DMS 273 treated with DMSO at 0.1 percent for 48 hours (cell line): ENCODE measurements at places on chromosomes 16 and 17.

- DNase-seq: no peak
Observed at GRCh38 chr17:35981908-35982330, 622 bp upstream of the CCL16 start.

DNA sequence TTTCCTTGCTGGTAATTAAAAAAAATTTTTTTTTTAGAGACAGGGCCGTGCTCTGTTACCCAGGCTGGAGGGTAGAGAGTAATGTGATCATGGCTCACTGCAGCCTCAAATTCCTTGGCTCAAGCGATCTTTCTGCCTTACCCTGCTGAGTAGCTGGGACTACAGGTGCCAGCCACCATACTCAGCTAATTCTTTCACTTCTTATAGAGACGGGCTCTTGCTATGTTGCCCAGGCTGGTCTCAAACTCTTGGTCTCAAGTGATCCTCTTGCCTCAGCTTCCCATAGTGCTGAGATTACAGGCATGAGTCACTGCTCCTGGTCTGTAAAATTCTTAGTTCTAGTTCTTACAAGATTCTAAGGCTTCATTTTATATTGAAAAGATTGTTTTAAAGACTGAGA, 11.1 kb downstream of the SMIM36 start:
- DNase-seq: no peak

- no peak for DNase-seq
Observed at GRCh38 chr17:71505200-71505599, 615.6 kb upstream of the SOX9 start.

- DNase-seq: no peak
Observed at GRCh38 chr17:633641-634101, 81.0 kb downstream of the VPS53 start.

DNA sequence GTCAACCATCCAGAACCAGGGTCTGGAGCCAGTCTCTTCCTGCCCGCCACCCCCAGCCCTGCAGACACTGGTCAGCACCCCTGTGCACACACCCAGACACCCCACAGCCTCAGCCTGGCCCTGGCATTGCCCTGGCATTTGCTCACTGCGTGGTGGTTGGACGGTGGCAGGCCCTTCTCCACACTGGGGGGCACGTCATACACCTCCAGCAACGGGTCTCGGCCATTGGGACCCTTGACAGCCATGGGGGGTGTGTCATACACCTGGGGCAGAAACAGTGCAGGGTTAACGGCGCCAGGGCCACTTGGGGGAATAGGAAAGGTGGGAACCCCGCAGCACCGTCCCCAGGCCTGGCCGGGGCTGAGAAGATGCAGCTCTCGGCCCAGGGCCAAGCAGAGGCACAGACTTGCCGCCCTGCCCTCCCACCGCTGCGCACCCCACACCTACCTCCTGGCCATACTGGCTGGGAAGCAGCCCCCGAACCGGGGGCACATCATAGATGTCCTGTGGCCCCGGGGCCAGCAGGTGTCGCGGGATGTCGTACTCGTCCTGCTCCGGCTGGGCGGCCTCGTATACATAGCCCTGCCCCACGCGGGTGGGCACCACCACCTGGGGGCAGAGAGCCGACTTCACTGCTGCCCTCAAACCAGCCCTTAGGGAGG, 14.6 kb downstream of the BCAR1 start:
- no peak for DNase-seq

DNA sequence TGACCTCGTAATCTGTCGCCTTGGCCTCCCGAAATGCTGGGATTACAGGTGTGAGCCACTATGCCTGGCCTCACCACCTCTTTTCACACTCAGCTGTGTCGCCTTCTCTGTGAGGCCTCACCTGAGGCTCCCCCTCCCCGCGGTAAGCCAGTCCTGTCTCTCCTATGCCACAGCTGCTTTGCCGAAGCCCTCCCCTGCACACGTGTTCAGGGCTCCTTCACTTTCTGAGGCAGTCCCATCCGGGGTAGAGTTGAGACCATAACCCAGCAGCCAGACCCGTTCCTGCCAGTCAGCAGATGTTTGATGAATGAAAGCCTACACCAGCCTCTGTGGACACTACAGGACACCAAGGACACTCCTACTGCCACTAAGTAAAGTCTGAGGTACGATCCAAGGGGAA, 10.6 kb downstream of the USP7 start:
- DNase-seq: no peak
